ENCODE measurements at places on chromosomes 12 and 14.

GRCh38 chr12:69529021-69529420 is 56.2 kb upstream of the CCT2 start:
- no peak for DNase-seq

DNA sequence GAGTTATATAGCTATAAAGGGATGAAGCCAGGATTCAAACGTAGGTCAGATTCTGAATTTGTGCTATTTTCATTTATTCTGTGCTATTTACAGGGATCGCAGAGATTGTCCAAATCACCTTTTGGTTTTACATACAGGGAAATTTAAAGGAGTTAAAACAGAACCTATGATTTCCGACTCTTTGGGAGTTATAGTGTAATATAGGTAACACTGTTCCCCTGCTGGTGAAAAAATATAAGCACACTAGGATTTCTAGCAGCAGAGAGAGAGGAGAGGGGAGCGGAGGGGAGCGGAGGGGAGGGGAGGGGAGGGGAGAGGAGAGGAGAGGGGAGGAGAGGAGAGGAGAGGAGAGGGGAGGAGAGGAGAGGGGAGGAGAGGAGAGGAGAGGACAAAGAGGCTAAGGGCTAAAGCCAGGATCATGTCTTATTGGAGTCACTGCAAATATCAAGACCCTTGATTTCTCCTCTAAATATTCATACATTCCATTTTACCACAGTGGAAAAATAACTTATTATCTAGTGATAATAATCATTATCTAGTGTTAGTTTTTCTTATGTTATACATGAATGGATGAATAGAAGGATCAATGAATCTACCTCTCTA is 46.2 kb upstream of the KCNH5 start:
- no peak for DNase-seq

DNA sequence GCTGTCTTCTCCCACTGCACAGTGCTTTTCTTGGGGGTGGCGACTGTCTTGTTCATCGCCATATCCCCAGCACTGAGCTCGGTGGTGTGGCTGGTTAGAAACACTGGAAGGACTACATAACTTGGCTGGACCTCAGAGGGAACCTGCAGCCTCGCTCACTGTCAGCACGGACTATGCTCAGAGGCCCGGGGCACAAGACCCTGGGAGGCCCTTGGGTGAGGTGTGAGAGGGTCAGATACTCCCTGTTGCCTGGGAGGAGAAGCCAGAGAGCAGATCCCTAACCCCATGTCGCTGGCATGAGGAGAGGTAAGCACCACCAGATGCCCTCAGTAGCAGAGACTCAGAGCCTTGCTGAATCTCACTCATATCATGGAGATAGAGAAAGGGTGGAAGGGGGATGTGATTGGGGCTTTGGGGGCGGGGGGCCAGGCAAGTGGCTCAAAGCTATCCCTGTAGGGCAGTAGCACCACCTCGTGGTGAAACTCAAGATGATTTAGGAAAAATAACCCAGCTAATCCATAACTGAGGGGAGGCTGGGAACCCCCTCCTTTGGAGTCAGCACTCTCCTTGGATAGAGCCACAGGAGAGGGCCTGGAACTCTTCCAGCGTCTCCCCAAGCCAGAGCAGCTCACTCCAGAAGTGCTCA is 18.7 kb upstream of the HDAC7 start:
- no peak for DNase-seq

- no peak for DNase-seq
These were observed 16.1 kb upstream of the AICDA start for GRCh38 chr12:8628731-8629130.

DNA sequence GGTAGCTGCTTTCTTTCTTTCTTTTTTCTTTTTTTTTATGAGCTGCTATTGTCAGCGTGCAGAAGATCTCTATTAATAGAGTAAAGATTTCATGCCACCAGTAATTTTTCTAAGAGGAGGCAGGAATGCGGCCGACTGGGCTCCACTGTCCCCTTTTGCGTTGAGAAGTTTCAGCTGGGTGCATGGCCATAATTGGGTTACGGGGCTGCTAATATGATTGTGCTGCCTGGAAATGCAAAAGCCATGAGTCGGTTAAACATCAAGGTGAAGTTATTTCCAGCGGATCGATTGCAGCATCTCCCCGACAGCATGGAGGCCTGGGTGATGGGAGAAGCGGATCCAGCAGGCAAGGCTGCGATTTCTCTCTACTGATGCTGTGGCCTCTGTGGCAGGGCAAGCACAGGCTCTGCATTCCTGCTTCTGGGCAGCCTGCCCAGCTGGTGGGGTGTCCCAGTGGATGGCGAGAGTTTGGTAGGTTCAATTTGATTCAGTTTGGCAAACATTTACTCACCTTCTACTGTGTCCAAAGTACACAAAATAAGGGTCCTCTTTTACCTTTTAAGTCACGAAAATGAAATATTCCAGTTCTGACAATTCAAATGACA is 54.4 kb upstream of the PRMT8 start:
- DNase-seq, result no peak
